ENCODE measurements at places on chromosomes 6 and 20.
A peak's percentile ranks its signal among the peaks of the same experiment; 100 is the strongest.

DNA sequence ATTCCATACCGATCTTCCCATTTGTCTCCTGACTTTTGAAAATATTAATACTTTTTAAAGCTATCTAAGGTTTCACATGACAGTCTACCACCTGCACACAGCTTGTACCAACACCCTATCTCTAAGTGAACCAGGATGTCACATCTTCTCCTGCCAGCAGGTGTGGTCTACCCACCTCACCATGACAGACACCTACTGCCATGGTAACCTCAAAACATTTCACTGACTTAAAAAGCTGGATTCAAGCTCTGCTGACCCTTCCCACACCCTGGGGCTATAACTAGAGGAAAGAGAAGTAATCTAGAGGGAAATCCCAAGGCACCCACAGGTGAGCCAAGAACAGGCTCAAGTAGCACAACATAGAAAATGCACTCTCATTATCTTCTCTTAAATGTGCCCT, 1.2 kb downstream of the SLC17A3 start:
- ATAC-seq = no peak

- ATAC-seq = no peak
These were observed 86.1 kb upstream of the STMND1 start for GRCh38 chr6:17015551-17016381.

GRCh38 chr6:49806145-49806544, 19.1 kb upstream of the PGK2 start:
- no peak for ATAC-seq

DNA sequence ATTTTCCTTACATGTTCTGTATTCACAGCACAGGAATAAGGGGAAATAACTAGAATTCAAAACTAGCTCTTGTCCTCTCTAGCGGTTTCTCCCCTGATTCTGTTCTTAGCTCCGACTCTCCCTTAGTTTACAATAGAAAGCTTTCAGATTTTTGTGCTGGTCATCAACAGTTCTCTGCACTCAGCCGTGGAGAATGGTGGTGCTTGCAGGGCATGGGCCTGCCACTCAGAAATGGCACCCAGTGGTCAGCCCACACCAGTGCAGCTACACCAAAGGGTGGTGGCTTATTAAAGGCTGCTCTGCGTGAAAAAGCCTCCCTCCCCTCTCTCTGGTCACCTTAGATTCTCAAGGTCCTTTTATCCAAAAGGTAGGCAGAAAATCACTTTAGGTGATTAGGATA, 123.5 kb downstream of the SASH1 start:
- peak; percentile 27 for ATAC-seq

DNA sequence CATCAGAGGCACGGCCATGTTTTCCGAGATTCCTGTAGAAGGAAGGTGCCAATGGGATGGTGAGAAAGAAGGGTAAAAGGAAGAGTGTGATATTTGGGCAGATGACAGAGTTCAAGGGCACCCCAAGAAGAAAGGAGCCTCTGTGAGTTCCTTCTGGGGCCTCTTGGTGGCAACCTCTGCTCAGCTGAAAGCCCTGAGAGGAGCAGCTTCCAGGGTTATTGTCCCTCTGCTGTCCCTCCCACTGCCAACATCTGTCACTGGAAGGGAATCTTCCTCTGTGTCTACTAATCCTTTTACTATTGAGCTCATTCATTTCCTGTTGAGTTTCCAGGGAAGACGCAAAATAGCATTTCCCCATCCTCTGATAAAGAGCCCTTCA, 40.0 kb upstream of the KCNK16 start:
- peak; percentile 20 for ATAC-seq

GRCh38 chr6:26243752-26244151, 121.2 kb upstream of the BTN3A2 start:
- ATAC-seq = no peak

- ATAC-seq = peak; percentile 89
These were observed 29.2 kb downstream of the SGK1 start for GRCh38 chr6:134288538-134289203.

DNA sequence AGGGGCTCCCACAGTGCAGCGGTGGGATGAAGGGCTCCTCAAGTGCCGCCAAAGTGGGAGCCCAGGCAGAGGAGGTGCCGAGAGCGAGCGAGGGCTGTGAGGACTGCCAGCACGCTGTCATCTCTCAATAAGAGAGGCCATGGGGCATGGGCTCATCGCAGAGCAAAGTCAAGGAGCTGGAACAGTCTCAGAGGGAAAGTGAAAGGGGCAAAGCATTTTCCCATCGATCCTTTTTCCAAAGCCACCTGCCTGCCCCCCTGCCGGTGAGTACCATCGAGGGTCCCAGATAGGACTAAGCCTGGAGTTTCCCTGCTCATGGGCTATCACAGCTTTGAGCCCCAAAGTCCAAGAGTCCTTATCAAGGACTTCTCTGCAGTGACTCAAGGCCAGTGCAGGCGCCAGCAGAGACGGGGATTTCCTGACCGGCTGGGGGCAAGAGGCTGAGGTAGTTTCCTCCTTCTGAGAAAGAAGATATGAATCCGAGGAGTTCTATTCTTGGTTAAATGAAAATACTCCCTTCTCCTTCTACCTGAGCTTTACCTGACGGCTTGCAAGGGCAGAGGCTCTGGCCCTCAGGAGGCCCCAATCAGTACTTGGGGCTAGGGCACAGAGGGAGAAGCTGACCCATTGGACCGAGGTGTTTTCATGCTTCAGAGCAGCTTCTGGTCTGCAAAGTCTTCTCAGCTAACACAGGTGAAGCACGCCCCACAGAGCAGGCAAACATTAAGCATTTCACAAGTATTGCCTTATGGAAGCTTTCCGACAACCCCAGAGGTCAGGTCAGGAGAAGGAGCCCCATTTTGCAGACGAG, 22.6 kb downstream of the ETV7 start:
- ATAC-seq = no peak

GRCh38 chr6:121627761-121628160, 192.3 kb downstream of the GJA1 start:
- ATAC-seq = no peak

DNA sequence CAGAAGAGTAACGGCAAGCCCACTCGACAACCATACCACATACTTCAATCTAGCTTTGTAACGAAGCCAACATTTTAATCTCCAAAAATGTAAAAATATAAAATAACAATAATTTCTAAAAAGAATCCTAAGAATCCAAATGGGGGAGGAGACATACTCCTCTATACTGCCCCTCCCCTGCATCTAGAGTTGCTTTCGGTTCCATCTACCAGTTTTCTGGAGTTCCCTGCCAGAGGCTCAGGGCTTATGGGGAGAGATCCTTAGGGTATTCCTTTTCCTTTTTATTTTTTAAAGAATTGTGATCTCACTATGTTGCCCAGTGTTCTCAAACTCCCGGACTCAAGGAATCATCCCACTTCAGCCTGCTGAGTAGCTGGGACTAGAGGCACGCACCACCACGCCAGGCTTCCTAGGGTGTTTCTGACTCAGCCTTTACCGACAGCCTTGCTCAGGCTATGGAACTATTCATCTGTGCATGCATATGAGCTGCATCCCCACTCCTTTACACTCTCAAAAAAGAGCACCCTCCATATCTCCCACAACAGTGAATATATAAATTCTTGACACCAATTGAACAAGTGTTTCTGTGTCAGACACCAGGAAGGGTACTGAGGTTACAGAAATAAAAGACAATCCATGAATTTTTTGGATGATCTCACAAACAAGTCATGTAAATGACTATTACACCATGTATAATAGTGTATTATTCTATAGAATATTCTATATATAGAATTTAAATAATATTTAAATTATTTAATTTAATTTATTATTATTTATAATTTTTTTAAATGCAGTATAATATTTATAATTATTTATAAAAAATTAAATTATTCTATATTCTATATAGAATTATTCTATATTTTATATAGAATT, 40.7 kb upstream of the UBR2 start:
- ATAC-seq = no peak

- ATAC-seq = no peak
These were observed 100.5 kb downstream of the LMBRD1 start for GRCh38 chr6:69696273-69696672.

- no peak for ATAC-seq
These were observed 9.4 kb upstream of the NPBWR2 start for GRCh38 chr20:64116541-64117431.

DNA sequence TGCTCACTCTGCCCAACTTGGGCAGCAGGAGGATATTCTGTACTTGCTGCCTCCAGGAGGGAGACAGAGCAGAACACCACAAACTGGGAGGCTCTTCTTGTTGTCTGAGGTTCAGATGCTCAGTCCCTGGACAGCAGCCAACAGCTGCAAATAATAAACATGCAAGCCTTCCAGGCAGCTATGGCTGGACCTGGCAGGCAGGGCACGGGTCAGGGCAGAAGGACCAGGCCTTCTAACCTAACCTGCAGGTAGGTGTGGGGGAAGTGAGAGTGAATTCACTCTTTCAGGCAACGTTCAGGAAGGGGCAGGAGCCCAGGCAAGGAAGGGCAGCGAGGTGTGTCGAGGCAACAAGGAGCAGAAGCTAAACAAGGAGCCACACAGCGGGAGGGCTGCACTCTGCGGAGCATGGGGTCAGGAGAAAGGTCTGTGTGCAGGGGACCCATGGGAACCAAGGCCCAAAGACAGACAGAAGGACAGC, 31.5 kb downstream of the NINL start:
- peak; percentile 96 for ATAC-seq

- ATAC-seq = peak; percentile 76
These were observed at the start of gene CDH22 for GRCh38 chr20:46308258-46309157. TSS of gene CDH22 (minus strand) at chr20:46308498. CDS start at chr20:46251294, 57,204 bp downstream.

GRCh38 chr6:6556161-6556737, 32.3 kb upstream of the LY86 start:
- no peak for ATAC-seq

All from SK-N-SH treated with all-trans-retinoic acid at 6 μM for 48 hours (cell line).